ENCODE measurements at places on chromosomes 1 and 21.
A peak's percentile ranks its signal among the peaks of the same experiment; 100 is the strongest.

DNA sequence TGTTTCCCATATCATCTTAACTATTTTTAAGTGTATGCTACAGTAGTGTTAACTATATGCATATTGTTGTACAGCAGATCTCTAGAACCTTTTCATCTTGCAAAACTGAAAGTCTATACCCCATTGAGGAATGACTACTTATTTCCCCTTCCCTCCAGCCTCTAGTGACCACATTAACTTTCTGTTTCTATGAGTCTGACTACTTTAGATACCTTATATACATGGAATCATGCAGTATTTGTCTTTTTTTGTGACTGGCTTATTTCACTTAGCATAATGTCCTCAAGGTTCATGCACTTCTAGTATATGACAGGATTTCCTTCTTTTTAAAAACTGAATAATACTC, 96.5 kb upstream of the BTG3 start:
- DNase-seq = peak; percentile 51

GRCh38 chr1:10823000-10823401, 26.6 kb upstream of the CASZ1 start:
- DNase-seq = no peak

- DNase-seq = peak; percentile 30
These were observed 14.1 kb upstream of the TNR start for GRCh38 chr1:175757381-175758015.

- no peak for DNase-seq
These were observed 105.4 kb downstream of the PRDM2 start for GRCh38 chr1:13805431-13805830.

- DNase-seq = no peak
These were observed 32.7 kb upstream of the KIRREL1 start for GRCh38 chr1:157960773-157961172.

DNA sequence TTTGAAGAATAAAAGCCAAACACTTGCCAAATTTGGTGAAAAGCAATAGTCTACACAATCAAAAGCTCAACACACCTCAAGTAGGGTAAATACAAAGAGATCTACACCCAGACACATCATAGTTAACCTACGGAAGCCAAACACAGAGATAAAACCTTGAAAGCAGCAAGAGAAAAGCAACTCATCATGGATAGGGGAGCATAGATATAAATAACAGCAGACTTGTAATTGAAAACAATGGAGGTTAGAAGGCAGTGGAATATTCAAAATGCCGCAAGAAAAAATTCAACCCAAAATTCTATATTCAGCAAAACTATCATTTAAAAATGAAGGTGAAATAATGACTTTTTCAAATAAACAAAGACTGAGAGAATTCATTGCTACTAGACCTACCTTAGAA, 105.1 kb downstream of the ITSN1 start:
- DNase-seq = no peak

GRCh38 chr1:60431593-60431992, 358.0 kb upstream of the C1orf87 start:
- no peak for DNase-seq

DNA sequence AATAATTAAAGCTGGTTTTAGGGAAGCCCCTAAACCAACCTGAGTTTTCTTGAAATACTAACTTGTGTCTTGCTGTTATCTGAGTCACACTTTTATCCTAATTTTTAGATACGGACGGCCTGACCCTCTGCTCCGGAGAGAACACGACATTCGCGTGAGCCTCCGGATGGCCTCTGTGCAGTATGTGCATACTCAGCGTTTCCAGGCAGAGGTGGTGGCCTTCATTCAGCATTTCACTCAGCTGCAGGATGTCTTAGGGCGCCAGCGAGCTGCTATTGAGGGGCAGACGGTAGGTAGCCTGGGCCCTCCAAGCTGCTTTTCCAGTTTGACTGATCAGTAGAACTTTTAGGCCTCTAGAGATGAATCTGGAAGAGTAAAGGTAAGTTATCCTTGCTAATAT, 63.6 kb downstream of the VPS13D start:
- DNase-seq = no peak

DNA sequence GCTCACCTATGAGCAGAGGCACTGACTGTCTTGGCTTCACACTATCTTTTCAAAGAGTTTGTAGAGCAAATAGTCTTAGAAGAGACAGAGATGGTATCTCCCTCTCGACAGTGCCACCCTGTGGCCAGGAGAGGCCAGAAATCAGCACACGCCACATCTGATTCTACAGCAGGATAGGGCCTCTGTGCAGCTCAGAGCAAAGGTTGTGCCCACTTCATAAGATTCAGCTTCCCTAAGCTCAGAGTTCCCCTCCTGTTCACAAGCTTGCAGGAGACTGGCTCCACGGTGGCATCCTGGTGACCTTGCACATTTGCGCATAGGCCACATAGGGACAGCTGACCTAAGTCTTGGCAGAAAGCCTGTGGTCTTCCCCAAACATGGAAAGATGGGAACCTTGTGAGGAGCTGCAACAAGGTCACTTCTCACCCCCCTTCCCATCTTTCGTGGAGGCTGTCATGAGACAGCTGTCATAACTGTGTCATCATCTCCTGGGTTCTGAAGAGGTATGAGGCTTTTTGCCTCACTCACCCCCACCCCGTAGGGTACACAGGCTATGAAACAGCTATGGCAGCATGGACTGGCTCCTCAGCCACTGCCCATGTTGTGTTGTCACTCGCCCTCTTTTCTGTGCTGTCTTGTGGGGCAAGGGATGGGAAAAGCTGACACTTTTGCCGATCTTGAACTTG, 3.0 kb downstream of the ITLN2 start:
- DNase-seq = peak; percentile 17

- no peak for DNase-seq
These were observed 1.1 kb downstream of the IGSF3 start for GRCh38 chr1:116666187-116667077.

GRCh38 chr1:192726820-192727504, 81.9 kb upstream of the RGS2 start:
- no peak for DNase-seq

GRCh38 chr1:63322944-63323864, 837 bp downstream of the FOXD3 start:
- DNase-seq = peak; percentile 56

DNA sequence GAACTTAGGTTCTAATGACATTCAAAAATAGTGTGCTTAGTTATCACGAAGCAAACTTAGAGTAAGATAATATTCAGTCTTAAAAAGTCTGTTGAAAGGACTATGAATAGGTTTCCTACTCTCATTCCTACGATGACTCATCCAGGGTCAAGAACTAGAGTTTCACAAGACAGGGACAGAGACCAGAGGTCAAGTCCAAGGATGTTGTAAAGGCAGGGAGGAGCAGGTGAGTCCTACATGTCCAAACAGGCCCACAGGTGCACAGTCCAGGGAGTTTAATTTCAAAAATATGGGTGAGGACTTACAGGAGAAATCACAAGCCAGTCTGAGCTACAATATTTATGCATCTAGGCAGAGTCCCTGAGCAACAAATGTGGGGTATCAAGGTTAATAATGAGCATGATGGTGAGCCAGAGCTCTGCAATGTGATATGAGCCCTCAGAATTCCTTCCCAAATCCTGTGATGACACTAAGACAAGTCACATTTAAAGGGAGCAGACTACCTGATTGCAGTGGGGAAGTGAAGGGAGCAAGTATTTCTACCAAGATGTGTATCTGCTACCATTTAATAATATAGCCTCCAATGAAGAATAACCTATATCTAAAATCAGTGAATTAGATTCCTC, 100.0 kb upstream of the NRIP1 start:
- DNase-seq = no peak

- no peak for DNase-seq
These were observed 611.7 kb downstream of the NUF2 start for GRCh38 chr1:163933437-163933836.

GRCh38 chr1:208013210-208013609, 102.3 kb upstream of the CD34 start:
- no peak for DNase-seq

Data from GM06990 (cell line).